Thyroid gland (tissue), 4 donors: ENCODE measurements at places on chromosomes 5 and 9. TPM values are rescaled to one million over a fixed set of nuclear protein-coding genes. Genes with fewer than 3 reads are reported as not detected.

NR5A1 gene
- total RNA-seq: 0.40 TPM

DNA sequence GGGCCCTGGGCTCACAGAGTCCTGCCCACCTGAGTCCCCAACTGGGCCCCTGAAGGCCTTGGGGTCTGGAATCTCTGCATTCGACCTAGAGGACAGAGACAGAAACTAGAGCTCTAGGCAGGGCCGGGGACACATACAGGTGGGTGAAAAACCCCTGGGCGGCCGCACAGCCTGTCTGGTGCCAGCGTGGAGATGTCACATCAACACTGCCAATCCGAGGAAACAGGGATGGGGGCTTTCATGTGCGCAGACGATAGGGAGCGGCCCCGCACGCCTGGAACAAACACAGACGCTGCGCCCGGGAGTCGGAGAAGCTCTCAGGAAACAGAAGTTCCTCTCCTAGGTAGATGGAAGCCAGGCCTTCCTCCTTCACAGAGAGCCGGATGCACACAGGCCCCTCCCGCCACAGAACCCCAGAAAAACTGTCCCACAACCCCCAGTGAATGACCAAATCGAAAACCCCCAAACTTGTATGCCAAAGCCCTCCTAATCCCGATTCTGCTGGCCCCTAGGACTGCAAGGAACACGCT is 1.8 kb downstream of the GRM6 start:
- H3K4me1 ChIP-seq: no peaks in the 10 kb centered on the region
- no peaks in the 10 kb centered on the region for H3K36me3 ChIP-seq
- no peak overlapping the region for H3K4me3 ChIP-seq
- no peak for DNase-seq
- H3K27me3 ChIP-seq: no peaks in the 10 kb centered on the region

- no peaks in the 10 kb centered on the region for H3K36me3 ChIP-seq
- no peaks in the 10 kb centered on the region for H3K27me3 ChIP-seq
- no peak overlapping the region for H3K27ac ChIP-seq
Observed at GRCh38 chr9:137459601-137460362, 648 bp upstream of the NSMF start.

SIT1 gene
- 0.78 TPM for total RNA-seq

GFI1B gene
- total RNA-seq: 0.11 TPM

ARID3C gene
- not detected for total RNA-seq

GRCh38 chr5:36657563-36657995 is 51.2 kb downstream of the SLC1A3 start:
- peak; percentile 49 for DNase-seq
- peaks cover 25% of the 10 kb centered on the region for H3K4me1 ChIP-seq
- no peaks in the 10 kb centered on the region for H3K36me3 ChIP-seq
- H3K4me3 ChIP-seq: no peak overlapping the region

LYSMD3 gene
- 29.7 TPM for total RNA-seq

STKLD1 gene
- not detected for total RNA-seq

GDNF gene
- total RNA-seq: not detected

DNA sequence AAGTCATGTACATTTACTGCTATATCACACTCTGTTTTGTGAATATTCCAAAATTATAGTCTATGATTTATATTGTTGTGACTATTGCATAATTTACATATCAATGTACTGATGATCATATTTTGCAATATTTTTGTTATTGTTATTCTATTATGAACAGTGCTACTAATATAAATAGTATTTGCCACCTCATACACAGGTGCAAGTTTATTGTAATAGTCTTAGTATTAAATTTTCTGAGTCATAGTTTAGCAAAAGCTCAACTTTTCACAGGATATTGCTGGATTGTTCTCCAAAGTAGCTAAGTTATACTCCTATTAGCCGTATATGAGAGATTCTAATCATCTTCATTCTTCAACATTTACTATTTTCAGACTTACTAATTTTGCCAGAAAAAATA is 124.7 kb downstream of the TMC1 start:
- H3K27ac ChIP-seq: no peak overlapping the region
- no peak for DNase-seq
- H3K36me3 ChIP-seq: no peaks in the 10 kb centered on the region
- no peak overlapping the region for H3K4me3 ChIP-seq
- H3K4me1 ChIP-seq: no peaks in the 10 kb centered on the region
